ENCODE measurements at places on chromosomes 13 and 19. TPM values are rescaled to one million over a fixed set of nuclear protein-coding genes. Genes with fewer than 3 reads are reported as not detected.

WDR88 gene
- total RNA-seq: not detected

PRR20D gene
- not detected for total RNA-seq

DNA sequence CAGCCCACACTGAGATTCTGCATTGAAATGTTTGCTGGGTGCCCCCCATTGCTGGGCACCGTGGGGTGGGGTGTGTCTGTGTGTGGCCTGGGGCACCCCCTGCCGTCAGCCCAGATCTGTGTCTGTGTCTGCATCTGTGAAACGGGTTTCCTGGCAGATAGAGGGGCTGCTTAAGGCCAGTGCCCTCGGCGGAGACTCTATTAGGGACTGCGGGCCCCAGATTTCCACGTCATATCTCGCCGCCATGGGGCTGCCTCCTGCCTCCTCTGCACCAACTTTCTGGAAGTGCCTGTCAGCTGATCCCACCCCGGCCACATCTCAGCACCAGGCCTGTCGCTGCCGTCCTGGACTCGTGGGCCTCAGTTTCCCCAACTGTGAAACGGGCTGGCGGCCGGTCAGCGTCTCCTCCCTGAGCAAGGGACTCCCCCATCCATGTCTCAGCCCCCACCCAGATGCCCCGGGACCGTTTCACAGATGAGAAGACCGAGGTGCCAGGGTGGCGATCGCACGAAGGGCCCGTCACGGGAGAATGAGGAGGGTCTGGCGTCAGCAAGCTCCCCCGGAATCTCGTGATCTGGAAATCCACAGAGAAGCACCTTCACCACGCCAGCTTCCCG lies 21.4 kb downstream of the ARID3A start:
- DNase-seq: no peak

DNA sequence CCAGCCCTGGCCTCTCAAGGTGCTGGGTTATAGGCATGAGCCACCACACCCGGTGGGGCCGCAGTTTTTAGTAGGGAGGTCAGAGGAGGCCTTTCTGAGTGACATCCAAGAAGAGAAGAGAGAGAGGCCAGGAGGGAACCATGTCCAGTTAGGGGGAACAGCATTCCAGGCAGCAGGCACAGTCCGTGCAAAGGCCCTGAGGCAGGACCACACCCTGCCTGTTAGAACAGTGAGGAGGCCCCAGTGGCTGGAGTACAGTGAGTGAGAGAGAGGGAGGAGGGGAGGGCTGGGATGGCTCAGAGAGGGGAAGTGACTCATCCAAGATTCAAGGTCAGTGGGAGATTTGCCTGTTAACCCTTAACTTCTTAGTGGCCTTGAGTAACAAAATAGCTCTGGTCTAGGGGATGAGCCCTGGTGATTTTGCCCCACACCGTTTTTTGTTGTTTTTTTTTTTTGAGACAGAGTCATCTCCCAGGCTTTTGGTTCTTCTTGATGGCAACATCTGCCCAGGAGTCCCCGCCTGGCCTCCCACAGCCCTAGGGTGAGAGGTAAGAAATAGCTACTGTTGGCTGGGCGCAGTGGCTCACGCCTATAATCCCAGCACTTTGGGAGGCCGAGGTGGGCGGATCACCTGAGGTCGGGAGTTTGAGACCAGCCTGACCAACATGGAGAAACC lies 2.7 kb upstream of the PLIN3 start:
- no peak for DNase-seq

GRCh38 chr19:7997809-7998480 lies 7.5 kb downstream of the ELAVL1 start:
- no peak for DNase-seq

MEDAG gene
- total RNA-seq: not detected

DNA sequence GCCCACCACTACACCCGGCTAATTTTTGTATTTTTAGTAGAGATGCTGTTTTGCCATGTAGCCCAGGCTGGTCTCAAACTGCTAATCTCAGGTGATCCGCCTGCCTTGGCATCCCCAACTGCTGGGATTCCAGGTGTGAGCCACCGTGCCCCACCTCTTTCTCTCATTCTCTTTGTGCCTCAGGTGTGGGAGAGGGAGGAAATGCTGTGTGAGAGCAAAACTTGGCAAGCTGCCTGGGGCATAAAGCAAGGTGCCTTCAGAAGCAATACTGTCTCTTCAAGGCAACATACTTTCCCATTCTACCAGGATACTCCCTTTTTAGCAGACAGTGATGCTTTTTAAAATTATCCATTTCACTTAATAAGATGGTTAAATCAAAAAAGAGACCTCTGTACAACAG lies 53.2 kb upstream of the RFC3 start:
- DNase-seq: no peak

Data from GM12878 (cell line).